Cortex of kidney (tissue), 1 donor: ENCODE measurements at places on chromosomes 1 and 21.

GRCh38 chr1:90716243-90716551, 905 bp downstream of the BARHL2 start:
- no peak for DNase-seq

DNA sequence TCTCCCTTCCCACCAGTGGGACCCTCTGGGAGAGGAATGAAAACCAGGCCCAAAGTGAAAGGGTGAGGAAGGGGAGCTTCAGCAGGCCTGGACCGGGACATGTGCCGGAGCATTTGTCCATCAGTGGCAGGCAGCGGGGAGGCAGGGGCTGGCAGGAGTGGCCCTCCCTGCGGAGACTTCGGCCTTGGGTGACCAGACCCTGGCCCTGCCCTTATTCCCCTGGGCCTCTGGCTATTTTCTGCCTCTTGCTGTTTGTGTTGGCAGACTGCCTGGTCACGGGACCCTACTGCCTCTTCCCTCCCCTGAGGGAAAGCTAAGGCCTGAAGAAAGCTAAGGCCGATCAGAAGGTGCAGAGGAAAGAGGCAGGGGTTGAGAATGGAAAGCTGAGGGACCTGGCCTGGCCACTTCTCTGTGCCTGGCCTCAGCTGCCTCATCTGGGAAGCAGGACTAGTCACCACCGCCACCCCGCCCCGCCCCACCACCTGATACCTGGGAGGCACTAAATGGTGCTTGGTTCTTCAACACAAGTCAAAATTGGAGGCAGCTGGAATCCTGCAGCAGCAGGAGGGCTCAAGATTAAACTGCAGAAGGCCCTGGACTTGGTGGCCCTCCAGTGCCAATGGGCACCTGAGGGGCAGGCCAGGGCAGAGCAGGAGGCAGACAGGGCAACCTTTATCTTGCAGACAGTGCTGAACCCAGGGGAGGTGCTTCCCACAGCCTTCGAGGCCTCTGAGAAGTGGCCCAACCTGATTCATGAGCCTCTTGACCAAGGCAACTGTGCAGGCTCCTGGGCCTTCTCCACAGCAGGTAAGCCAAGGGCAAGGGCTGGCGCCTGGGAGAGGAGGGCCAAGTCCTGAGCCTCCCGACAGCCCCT, 7.9 kb downstream of the TINAGL1 start:
- no peak for DNase-seq

- DNase-seq: no peak
Measured at GRCh38 chr21:44551340-44551961, at the start of gene KRTAP10-2. Gene KRTAP10-2, minus strand, starts transcription at chr21:44551505. Its CDS starts 47 bp downstream, at chr21:44551458.

DNA sequence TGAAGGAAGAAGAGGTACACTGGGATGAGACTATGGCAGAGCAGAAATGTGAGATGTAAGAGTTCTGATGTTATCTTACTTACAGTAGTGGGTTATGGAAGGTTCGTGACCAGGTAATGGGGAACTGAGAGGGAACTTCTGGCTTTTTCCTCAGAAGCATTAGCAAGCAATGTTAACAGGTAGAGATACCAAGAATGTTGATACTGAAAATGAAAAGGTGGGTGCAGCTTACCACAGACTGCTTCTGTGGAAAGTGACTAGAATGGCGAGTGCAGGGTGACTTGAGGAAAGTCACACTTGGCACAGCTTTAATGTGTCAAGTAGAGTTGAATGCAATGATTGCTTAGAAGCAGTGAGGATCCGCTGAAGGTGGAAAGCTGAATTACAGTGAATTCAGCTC, 70.8 kb downstream of the PLA2G4A start:
- no peak for DNase-seq

GRCh38 chr1:206769304-206769731, 1.3 kb upstream of the IL19 start:
- no peak for DNase-seq

DNA sequence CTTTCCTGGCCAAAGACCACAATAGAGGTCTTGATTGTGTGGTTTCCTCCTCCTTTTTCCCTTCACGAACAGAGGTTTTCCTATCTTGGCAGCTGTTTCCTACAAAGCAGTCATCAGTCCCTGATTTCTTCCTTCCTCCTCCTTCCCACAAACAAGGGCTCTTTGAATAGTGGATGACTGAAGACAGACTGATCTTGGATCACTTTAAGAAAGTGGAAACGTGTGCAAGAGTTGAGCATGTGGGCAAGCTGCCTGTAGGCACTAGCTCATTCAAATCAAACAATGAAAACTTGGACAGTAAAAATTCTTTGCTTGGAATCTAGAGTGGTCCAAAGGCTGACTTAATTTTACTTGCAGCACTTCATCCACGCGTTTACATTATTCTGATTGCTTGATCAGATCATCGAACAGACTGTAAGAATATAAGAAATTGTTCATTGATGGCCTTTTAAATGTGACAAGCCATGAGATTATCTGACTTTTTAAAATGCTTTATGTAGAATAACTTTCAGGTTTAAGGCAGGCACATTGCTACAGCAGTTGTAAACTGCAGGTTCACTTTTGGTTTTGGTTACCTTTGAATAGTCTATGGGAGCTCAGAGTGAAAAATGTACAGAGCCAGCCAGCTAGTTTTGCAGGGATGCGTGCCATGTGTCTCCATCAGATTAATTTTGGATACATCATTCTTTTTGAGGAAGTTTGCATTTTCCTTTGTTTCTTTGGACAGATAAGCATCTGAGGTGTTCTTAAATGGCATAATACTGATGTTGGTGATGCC, 34.4 kb downstream of the ADGRL2 start:
- DNase-seq: no peak

DNA sequence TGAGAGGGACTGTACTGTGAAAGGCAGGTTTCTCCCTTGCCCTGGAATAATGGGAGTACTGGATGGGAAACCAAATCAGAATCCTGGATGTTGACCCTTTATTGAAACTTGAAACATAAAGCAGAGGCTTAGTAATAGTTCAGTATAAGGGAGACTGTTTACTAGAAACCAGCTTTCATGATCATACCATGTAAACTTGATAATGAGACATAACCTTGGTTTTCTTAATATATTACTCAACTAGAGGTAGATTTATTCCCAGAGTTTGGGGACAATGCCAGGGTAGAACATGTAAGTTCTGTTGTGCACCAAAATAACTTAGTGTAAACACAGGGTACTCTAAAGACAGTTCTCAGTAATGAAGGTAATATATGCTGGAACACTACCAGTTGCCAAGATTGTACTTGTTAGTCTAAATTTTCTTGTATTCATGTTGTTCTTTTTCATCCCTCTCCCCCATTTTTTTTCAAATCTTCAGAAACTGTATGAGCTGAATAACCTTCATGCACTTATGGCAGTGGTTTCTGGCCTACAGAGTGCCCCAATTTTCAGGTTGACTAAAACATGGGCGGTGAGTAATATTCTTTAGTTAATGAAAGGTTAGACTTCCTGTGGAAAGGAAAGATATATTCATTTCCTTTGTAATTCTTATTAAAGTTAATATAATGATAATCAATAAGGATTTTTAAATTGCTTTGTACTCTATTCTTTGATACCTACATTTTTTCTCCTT, 49.6 kb downstream of the ANGPTL1 start:
- no peak for DNase-seq

- DNase-seq: no peak
Measured at GRCh38 chr1:2231532-2232254, 3.6 kb downstream of the SKI start.

DNA sequence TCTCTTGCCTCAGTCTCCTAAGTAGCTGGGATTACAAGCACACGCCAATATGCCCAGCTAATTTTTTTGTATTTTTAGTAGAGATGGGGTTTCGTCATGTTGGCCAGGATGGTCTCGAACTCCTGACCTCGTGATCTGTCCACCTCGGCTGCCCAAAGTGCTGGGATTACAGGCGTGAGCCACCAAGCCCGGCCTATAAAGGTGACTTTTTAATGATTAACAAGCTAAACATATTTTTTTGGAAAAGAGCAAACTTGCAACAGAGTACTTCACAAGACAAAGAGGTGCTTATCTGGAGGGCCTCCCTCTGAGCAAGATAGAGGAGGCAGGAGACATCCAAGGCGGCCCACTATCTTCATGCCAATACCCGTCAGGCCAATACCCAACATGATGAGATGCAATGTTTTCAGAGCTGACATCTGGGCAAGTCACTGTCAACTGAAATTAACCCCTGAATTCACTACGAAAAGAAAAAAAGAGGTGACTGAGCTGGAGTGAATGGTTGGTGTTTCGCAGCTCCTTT, 10.5 kb downstream of the BCAR3 start:
- DNase-seq: no peak

DNA sequence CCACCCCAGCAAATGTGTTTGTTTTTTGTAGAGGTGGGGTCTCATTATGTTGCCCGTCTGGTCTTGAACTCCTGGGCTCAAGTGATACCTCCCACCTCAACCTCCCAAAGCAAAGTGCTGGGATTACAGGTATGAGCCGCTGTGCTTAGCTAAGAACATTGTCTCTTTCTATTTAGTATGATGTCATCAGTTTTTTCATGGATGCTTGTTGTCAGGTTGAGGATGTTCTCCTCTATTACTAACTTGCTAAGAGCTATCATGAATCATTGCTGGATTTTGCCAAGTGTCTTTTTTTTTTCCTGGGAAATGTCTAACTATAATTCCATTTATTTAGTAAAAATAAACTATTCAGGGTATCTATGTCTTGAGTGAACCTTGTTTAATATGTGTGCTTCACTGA, 19.0 kb upstream of the MPC2 start:
- DNase-seq: no peak

DNA sequence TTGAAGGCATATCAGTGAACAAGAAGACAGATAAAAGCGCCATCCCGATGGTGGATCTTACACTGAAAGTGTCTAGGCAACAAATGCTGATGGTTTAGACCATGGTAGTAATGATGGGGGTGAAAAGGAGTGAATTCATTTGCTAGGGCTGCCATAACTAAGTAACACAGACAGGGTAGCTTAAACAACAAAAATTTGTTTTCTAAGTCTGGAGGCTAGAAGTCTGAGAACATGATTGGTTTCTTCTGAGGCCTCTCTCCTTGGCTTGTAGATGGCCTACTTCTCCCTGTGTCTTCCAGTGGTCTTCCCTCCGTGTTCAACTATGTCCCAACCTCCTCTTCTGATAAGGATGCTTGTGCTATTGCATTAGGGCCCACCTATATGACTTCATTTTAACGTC, 13.4 kb upstream of the RAB3B start:
- no peak for DNase-seq

- DNase-seq: no peak
Measured at GRCh38 chr1:42891465-42892138, 45.2 kb downstream of the ZNF691 start.

DNA sequence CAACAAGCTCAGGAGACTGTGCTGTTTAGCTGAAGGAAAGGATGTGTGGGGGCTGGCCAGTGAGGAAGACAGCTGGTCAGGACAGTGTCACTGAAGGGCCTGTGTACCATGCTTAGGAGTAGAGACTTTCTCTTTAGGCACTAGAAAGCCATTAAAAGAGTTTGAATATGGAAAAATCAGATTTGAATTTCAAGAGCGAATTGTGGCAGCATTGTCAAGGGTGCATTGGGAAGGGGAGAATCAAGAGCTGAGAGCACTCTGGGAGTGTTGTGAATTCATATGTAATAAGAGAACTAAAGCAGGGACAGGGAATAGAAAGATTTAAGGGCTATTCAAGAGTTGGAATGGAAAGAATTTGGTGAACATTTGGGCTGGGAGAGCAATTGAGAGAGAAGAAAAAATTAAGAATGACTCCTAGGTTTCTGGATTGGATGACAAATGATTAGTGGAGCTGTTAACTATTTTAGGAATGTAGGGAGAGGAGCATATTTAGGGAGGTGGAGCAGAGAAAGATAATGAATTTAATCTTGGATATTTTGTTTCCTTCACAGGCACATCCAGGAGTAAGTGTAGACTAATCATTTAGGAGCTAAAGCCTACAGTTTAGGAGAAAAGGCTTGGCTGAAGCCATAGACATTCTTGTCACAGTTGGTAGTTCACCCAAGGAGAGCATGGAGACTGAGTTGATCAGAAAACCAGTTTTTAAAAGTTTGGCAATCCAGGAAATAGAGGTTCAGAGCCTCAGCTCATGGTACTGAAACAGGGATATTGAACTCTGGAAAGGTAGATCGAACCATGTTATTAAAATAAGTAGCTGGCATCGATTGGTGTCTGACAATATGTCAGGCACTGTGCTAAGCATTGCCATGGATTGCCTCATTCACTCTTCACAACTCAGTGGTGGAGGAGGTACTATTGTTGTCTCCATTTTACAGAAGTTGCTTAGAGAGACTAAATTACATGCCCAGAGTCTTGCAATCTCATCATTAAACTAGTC, 23.1 kb upstream of the TOR3A start:
- no peak for DNase-seq

GRCh38 chr1:64917328-64917861, 49.0 kb downstream of the JAK1 start:
- no peak for DNase-seq

DNA sequence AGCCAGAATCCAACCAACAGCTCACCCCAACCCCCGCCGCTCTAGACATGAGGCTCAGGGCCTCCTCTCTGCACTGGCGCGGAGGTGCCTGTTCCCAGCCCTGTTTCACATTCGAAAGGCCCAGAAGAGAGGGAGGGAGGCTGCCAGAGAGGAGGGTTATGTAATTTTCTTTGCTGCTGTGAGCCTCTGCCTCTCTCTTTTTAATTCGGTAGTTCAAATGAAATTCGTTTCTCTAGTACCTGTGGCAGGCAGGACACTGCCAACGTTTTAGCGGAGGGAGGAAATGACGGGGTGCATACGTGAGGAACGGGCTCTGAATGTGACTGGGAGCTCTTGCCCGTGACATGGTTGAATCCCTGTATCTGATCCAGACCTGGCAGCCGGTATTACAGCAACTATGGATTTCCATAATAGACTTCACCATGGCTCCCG, 9.4 kb downstream of the PRDM16 start:
- no peak for DNase-seq

DNA sequence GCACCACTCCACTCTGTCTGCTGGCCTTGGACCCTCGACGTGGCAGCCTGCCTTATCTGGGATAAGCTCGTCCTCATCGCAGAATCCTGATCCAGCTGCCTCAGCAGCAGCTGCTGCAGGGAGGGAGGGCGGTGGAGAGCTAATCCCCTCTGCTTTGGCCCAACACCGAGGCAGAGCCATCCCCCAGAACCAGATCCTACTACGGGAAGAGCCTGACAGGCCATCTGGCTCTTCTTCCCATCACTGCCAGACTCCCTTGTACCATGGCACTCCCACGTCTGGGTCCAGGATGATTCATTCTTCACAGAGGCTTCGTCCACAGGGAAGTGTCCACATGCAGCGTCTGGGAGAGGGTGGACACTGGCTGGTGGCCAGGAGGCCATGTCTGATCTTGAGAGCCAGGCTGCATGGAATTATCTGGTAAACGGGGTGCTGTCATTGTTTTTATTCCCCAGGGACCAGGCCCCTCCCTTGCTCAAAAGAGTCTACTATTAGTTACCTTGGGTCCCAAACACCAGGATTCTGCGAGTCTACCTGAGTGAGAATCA, 14.6 kb upstream of the PKP1 start:
- no peak for DNase-seq

- no peak for DNase-seq
Measured at GRCh38 chr1:58888833-58889232, 105.0 kb upstream of the JUN start.

GRCh38 chr1:109467301-109467777, 993 bp downstream of the SYPL2 start:
- no peak for DNase-seq

GRCh38 chr1:167455786-167456446, 62.4 kb downstream of the CD247 start:
- no peak for DNase-seq
